NB4 (cell line): ENCODE measurements at places on chromosomes 2 and 18.
A peak's percentile ranks its signal among the peaks of the same experiment; 100 is the strongest.

GRCh38 chr2:150387586-150388288 is 99.7 kb downstream of the RND3 start:
- no peak for DNase-seq

- DNase-seq = no peak
Observed at GRCh38 chr2:173614265-173614930, 259.7 kb downstream of the CDCA7 start.

DNA sequence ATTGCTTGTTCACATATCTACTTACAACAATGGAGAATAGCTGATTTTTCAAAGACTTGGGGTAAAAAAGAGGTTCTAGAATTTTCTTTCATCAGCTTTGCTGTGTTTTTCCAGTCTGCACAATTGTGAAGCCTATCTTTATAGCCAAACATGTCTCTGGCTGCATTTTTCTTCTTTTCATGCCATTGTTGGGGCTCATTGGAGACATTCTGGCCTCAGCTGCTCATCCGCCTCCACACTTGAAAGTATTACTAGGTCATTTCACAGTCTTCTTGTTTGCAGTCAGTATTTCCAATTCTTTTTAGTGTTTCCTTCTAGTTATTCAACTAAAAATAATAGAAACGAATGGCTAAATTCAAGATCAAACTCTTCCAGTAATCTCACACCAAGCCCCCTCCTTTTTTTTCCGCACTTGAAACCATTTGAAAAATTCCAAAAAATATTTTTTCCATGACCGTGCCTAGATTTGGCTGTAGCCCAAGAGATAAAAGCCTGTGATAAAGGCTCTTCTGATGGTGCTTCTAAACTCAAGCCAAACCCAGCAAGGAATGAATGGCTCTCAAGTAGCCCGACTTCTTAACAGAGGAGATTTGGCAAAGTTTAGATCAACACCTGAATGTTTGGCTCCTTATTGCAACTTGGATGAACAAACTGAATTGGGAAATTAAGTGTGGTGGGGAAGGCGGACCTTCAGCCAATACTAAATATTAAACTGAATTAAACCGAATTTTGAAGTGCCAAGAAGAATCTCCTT is 103.4 kb downstream of the NRP2 start:
- no peak for DNase-seq

GRCh38 chr2:85170938-85171475 is 37.8 kb downstream of the TCF7L1 start:
- DNase-seq = no peak

- no peak for DNase-seq
Observed at GRCh38 chr2:182522972-182523473, 96.2 kb upstream of the PDE1A start.

DNA sequence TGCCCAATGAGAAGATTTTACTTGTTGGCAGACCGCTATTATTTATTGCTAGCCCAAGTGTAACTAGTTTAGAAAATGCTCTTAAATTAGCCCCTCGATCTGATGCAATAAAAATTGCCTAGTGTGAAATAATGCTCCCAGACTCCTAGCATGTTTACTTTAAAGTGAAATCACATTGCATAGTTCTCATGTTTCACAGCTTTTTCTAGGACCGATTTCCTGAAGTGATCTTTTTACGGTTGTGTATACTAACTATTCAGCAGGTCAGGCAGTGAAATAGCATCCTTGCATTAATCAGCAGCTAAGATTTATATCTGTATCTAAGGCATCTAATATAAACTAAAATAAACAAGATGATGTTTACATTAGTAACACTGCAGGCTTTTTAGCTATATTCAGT is 52.4 kb downstream of the PMS1 start:
- DNase-seq = no peak

DNA sequence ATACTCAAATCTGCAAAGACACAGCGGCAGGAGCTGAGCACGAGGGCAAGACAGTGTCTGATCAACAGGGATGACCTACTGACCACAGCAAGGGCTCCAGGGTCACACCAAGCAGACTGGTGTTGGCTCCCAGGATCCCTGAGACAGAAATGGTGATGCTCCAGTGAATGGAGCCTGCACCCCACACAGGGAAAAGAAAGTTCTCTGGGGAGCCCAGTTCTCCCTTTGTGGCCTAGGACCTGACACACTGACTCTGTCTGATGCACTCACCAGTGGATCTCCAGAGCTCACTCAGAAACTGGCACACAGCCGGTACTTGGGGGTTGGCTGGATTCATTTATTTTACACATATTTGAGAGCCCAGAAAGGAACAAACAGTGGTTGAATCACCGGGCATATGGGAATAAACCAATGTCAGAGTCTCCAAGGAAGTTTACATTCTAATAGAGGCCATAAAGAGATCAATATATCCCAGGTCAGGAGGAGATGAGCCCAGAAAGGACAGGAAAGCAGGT is 215.6 kb upstream of the ARL4C start:
- no peak for DNase-seq

DNA sequence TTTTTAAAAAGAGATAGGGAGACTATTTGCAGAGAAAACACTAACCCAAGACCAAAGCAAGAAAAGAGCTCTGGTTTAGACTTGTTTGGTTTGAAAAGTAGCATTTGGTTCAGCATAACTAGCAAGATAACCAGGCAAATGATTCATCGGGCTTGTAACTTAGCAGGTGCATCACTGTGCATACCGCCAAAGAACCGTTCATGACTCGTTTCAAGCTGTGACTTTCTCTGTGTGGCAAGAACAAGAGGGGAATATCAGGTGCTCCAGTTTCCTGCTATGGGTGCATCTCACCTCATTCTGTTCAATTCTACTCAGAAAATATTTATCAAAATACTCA is 244.9 kb downstream of the ETAA1 start:
- DNase-seq = no peak

DNA sequence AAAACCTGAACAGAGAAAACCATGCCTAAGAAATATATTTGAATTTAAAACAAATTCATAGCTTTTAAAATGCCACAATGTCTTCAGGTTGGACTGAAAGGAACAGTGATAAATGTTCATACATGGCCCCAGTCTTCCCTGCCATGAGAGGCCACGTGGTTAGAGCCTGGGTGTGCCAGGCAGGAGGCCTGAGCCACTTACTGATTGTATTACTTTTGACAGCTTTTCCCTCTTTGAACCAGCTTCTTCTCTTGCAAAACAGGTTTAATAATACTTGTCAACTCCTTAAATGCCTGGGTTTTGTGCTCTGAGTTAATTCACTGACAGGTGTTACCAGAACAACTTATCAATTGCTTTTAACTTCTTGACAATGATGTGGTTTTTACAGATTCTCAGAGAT is 27.0 kb downstream of the RBKS start:
- DNase-seq = peak; percentile 18

- DNase-seq = no peak
Observed at GRCh38 chr2:95029898-95030341, 4.4 kb downstream of the MAL start.

GRCh38 chr2:193251909-193252308 is 1057.2 kb upstream of the TMEFF2 start:
- no peak for DNase-seq

DNA sequence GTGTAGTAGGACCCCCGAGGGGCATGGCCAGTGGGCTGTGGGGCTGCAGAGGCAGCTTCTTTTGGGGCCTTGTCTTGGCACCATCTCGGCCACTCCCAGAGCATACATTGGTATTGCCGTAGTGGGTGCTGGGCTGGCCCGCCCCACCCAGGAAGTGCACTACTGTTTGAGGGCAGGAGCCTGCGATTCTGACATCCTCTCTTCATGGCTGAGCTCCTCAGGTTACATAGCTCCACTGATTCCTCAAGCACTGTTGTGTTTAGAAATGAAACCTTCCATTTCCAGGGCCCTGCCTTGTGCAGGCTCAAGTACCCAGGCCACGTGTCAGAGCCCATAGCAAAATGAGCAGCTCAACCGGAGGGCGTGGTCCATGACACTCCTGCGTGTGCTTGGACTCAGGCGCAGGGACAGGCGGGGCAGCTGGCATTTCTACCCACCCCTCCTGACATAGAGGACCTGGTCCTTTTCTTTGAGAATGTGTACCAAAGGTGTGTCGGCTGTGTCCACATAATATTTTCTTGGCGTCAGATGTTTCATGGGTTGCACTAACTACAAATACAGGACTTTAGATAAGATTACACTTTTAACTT is 67.9 kb downstream of the DGKD start:
- no peak for DNase-seq

DNA sequence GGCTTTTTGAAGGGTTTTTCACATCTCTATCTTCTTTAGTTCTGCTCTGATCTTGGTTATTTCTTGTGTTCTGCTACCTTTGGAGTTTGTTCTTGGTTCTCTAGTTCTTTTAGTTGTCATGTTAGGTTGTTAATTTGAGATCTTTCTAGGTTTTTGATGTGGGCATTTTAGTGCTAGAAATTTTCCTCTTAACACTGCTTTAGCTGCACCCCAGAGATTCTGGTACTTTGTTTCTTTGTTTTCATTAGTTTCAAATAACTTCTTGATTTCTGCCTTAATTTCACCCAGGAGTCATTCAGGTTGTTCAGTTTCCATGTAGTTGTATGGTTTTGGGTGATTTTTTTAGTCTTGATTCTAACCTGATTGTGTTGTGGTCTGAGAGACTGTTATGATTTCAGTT is 34.7 kb downstream of the AGPS start:
- no peak for DNase-seq

DNA sequence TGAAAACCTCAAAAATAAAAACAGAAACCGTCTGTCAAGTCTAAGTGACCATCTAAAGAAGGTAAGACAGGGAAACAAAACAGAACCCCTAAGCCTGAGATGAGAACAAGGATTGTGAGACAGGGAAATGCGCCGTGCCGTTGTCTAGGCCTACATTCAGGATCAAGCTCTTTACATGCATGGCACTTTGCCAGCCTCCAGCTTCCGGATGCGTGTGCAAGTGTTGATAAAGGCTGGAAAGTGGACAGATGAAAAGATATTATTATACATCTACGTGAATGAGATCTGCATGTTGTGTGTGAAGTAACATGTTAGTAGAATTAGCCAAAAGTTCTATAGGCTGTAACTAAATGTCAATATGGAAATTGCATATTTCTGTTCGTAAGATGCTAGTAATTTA is 28.6 kb upstream of the TMEM87B start:
- DNase-seq = no peak

- peak; percentile 85 for DNase-seq
Observed at GRCh38 chr2:7430869-7431641, 513.8 kb downstream of the RNF144A start.

DNA sequence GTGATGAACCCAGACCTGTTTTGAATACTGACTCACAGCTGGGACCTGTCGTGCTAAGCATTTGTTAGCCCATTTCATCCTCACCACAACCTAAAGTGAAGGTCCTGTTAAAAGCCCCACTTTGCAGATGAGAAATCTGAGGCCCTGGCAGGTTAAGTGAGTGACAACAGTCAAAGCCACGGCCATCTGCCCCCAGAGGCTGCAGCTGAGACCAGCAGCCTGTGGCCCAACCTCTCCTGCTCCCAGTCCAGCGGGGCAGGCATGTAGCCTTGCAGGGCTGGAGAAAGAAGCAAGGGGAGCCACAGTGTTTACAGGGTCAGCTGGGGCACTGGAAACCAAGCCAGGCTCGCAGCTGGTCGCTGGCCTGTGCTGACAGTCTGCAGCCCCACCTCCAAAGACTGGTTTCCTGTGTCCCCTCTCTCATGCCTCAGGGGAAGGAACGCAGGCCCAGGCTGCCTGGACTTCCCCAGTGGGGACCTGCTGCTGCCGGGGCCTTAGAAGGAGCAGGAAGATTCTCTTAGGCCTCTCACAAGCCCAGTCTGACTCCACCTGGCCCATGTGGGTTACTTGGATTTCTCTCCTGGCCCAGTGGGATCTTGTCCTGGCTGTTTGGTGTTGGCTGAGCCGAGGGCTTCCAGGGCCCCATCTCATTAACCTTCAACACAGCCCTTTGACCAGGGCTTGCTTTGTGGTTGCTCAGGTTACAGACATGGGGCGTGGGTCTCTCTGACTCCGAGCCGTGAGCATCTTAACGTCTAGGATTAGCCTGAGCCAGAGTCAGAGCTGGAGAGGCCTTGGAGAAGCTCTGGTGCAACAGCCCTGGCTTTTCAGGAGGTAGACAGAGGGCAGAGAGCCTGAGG is 1.7 kb downstream of the INPP5D start:
- peak; percentile 77 for DNase-seq

GRCh38 chr2:63821396-63821795 is 20.3 kb upstream of the UGP2 start:
- no peak for DNase-seq

DNA sequence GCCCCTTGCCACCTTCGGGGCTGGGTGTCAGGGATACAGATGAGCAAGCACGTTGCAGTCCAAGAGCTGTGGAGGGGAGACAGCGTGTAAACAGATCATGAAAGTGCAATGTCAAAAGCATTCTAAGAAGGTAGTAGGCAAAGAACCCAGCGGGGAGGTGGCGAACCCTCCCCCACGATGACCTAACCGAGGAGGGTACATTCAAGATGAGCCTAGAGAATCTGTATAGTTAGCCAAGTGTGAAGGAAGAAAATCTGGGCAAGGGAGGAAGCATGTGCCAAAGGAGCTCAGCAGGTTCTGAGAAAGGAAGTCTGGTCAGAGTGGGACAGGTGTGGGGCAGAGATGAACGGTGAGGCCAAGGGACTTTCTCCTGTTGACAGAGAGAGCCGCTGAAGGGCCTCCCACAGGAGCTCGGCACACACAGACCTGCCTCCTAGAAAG is 106.9 kb downstream of the SP3 start:
- no peak for DNase-seq

DNA sequence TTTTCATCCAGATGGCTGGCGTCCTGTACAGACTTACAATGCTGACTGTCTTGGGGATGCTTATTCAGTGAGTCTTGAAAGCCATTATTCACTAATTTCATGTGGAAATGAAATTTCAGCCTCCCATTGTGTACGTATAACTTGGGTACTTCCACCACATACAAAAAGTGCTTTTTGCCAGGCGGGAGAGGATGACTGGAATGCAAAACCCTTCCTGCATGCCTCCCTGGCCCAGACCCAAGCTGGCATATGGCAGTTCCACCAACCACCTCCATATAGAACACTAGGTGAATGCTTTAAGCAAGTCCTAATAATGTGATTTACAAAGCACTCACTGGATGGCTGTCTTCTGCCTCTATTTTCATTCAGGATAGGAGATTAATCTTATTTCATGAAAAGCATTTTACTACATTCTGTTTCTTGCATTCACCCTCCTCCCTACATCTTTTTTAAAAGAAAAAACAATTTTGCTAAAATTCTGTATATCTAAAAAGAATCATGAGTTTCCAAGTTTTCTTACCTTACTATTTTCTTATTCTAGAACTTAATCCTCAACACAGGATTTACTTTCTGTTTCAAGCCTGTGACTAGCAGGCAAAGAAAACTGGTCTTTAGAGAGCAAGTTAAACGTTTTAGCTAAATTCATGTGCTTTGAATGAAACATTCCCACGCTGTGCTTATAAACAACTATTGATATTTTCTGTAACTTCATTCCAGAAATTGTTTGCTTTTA is 327.6 kb downstream of the NCKAP5 start:
- no peak for DNase-seq

- DNase-seq = peak; percentile 83
Observed at GRCh38 chr2:69724540-69725159, 17.3 kb upstream of the ANXA4 start.

DNA sequence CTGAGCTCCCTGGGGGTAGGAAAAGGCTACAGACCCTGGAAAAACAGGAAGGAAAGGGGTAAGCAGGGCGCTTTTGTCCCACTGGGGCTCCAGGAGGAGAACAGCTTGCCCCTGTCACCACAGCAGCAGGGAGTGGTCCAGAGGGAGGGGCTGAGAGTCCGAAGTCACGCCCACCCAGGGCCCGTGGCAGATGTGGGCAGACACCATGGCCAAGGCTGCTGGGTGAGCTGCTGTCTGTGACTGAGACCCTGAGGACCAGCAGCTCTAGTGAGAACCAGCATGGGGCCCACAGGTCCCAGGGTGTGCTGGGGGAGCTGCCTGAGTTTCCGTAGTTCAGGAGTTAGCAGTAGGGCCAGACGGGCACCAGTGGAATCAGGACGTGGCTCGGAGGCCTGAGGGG is 162.0 kb downstream of the SPP2 start:
- DNase-seq = no peak
